ENCODE measurements at places on chromosomes 3 and 15. TPM values are rescaled to one million over a fixed set of nuclear protein-coding genes. Genes with fewer than 3 reads are reported as not detected.

Gene SLC41A3
- 52.7 TPM for total RNA-seq

Gene CXCR6
- not detected for total RNA-seq

Gene ROBO2
- 0.32 TPM for total RNA-seq

Gene CTXN2
- total RNA-seq: not detected

Gene SLC9C1
- total RNA-seq: not detected

Gene CD80
- not detected for total RNA-seq

DNA sequence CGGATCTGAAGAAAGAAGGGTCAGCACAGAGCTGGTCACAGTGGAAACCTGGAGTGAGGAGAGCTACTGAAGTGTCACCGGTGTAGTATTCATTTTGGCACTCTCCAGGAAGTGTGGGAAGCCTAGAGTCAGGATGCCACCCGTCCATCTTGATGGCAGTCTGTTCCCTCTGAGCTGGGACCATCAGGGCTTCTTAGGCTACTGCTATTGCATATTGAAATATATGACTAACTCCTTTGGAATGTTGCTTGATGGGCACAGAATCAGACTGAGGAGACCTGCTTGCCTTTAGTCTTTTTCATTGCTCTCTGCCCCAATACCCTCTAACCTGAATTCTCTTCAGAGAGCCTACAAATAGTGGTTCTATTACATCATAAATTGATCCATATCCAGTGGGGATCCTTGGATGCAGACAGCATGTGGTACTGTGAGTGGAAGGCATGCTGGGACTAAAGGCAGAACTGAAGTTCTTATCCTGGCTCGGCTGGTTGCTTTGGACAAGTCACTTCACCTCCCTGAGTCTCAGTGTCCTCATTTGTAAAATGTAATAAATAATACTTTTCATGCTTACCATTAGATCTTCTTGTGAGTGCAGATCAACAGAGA, 143.5 kb downstream of the PDE8A start:
- peak; percentile 17 for DNase-seq

DNA sequence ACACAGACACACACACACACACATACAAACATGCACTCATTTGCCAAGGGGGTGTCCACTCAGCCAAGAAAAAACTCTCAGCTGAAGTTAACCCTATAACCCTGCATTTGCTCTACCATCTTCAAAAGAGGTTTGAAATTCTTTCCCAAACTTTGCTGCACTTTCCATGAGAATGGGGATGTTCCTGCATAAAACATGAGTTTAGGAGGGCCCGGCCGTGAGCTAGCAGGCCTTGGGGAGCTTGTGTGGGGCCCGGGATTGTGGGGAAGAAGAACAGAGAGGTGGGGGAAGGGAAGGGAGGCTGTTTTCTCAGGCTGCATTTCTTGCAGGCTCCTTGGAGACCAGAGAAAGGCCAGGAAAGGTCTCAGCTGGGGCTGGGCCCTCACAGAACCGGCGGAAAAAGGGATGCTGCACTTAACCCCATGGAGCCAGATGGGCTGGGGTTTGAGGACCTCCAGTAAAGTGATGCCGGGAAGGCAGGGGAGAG, 40.8 kb downstream of the SEMA5B start:
- no peak for DNase-seq

DNA sequence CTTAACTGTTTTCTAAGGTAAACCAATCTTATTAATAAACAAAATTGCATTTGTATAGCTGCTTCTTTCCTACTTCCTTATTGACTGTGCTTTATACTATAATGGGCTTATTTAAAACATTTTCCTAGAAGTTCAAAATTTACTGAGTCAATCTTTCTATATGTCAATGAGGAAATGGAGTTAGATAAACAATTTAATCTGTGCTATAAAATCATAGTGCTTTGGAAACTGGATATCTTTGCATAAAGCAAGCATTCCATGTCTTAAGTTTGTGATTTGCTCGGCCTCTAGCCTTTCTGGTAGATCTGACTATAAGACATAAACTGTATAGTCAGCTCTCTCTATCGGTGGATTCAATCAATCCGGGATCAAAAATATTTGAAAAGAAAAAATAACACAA, 99.6 kb downstream of the NEDD4 start:
- no peak for DNase-seq

- DNase-seq: no peak
These were observed 60.2 kb downstream of the GRM7 start for GRCh38 chr3:6921066-6921465.

DNA sequence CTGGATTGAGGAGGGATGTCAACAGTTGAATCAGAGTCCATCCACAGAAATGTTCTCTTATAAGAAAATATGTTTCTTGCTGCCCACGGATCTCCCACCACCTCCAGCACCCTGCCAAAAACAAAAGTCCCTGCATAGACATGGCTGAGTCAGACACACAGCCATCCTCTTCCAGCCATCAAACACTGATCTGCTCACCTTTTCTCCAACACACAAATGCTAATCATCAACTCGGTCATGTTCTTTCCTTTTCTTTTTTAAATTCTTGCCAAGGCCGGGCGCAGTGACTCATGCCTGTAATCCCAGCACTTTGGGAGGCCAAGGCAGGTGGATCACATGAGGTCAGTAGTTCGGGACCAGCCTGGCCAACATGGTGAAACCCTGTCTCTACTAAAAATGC, 110.7 kb upstream of the IL12A start:
- no peak for DNase-seq

GRCh38 chr3:169644750-169645149, 18.8 kb downstream of the MECOM start:
- no peak for DNase-seq

GRCh38 chr15:55168350-55168974, 28.3 kb downstream of the RSL24D1 start:
- peak; percentile 57 for DNase-seq

DNA sequence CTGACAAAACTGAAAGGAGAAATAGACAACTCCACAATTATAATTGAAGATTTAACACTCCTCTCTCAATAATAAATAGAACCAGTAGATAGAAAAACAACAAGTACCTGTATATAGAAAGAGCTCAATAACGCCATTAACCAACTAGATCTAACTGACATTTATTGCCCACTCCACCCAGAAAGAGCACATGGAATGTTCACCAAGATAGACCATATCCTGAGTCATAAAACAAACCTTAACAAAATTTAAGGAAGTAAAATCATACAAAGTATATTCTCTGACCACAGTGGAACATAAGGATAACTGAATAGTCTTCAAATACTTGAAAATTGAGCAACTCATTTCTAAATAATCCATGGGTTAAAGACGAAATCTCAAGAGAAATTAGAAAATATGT, 25.1 kb downstream of the KBTBD12 start:
- DNase-seq: no peak

GRCh38 chr15:25852661-25853524, 10.2 kb downstream of the ATP10A start:
- DNase-seq: no peak

DNA sequence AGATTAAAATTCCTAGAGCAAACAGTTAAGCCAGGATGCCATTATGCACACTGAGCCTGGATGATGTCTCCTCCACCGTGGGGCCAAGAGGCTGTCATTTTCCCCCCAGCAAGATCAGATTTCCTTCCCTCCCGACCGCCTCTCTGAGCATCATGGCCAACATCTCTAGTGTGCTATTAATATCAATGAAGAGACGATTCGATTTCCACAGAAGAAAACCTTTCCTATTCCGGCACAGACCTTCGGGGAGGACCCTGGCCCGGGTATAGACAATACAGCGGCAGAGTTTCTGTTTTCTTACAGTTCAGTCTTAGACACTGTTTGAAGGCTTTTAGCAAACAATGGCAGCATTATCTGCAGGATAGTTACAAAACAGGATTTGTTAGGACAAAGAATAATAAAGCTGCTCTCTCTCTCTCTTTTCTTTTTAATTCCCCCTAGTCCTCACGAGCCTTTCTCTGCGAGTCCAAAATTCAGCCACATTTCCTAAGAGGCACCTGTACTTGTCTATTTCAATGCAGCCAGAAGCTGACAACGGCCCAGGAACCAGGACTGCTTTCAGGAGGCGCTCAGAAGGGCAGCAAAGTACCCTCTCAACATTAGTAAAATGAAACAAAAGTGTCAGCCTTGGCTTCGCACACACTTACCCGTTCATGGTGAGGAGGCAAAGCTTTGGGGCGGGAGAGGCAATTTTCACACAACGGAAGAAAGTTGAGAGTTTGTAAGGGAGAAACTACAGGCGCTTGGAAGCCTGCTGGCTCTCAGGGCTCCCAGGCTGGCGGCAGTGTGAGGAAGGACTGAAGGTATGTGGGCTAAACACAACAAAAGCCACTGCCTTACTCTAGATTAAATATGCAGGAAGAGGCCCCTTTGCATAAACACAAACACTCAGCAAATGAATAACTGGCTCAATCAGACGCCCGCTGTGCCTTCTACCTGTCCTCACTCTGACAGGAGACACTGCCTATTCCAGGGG, 278.0 kb downstream of the FOXP1 start:
- DNase-seq: no peak

DNA sequence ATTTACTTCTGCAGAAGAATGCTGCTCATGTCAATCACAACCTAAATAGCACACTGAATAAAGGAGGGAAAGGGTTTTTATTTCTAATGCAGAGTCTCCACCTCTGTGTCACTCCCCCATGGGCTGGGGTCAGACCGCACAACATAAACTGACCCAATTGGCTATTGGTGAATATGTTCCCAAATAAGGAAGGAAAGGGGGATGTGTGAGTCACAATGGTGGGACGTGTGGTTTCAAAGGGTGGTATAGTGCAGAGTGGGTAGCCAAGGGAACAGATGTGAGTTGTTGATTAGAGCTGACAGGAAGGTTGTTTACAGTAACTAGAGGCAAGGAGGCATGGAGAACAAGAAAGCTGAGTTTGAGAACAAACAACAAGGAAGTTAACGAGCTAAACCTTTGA, 491.8 kb downstream of the ZPLD1 start:
- no peak for DNase-seq

DNA sequence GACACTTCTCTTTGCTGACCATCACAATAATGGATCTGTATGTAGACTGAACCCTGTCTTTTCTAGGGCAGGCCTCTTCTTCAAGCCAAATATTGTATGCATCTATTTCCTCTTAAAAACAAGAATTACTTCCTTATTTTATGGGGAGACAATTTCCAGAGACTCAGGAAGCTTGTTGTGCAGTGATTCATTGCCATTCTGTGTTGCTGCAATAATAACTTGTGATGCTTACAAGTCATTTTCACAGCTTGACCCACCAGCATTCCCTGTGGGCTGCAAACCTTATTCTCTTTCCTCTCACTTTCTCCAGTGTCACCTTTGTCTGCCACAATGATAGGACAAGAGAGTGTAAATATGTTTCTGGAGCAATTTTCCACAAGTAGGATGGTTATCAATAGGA, 276.7 kb upstream of the SGO1 start:
- DNase-seq: no peak

GRCh38 chr3:119343719-119344118, 49.5 kb downstream of the ARHGAP31 start:
- DNase-seq: no peak

GRCh38 chr3:156600834-156601233, 45.9 kb upstream of the SSR3 start:
- DNase-seq: no peak

DNA sequence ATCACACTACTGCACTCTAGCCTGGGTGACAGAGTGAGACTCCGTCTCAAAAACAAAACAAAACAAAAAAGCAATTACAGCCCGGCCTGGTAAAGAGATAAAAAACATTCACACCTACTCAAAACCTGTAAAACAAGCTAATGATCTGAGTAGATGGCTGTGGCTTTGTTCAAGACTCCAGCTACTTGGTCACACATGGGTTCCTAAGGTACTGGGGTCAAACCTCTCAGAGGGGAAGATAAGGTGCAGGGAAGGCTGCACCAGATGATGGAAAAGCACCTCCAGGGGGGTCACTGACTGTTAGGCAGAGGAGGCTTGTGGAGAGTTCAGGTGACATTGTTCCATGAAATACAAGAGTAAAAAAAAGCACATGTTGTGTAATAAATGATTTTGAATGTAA, 450.2 kb upstream of the WNT5A start:
- DNase-seq: no peak

DNA sequence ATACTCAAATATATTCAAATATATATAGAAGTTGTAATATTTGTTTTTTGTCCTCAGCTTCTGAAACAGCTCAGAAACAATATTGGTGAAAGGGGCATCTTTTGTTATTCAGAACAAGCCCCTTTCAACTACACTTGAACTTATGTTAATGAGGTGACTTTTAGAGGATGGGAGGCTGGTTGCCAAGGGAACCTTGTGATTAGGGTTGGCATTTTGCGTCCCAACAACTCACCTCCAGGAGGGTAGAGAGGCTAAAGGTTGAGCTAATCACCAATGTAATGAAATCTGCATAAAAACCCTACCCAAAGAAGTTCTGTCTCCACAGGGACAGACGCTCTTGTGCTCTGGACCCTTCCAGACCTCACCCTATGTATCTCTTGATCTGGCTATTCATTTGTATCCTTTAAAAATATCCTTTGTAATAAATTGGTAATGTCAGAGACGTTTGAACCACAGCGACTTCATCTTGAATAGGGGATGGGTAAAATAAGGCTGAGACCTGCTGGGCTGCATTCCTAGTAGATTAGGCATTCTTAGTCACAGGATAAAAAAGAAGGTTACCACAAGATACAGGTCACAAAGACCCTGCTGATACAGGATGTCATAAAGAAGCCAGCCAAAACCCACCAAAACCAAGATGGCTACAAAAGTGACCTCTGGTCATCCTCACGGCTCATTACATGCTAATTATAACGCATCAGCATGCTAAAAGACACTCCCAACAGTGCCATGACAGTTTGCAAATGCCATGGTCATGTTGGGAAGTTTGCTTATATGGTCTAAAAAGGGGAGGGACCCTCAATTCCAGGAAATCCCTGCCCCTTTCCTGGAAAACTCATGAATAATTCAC, 111.1 kb downstream of the FMN1 start:
- no peak for DNase-seq

DNA sequence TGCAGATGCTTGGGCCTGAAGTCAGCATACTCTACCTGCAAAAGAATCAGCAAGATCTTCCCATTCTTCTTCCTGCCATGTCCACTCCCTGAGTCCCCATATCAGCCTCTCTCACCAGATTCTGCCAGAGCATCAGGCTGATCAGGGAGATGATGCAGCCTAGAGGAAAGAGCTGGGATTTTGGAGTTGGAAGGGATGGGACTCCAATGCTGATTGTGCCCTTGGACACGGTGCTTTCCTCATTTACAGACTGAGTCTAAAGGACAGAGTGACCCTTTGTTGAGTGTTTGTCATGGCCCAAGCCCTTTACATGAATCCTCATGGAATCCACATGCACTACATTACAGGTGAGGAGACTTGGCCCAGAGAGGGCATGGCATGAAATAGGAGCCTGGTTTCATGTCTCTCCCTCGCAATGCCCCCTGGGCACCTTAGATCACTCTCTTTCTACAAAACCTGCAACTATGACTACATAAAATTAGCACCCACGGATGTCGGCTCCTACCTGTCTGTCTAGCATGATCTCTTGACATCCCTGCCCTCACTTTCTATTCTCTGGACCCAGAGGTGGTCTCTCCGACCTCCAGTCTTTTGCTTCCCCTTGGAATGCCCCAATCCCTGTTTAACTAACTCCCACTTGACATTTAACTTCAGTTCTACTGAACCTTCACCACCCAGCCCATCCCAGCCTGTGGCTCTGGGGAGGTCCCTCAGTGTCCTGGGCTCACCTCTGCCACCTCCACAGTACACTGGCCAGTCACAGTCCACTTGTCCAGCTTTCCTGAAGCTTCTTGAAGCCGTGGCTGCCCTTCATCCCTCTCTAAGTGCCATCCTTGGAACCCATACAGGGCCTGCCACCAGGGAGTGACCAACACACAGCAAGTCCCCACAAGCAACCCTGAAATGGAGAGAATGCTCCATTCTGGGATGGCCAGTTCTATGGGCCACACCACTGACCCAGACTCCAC, 173.5 kb downstream of the ABHD5 start:
- no peak for DNase-seq

Data from HFFc6 (cell line).